ENCODE measurements at places on chromosomes 11 and 22.
A peak's percentile ranks its signal among the peaks of the same experiment; 100 is the strongest.

DNA sequence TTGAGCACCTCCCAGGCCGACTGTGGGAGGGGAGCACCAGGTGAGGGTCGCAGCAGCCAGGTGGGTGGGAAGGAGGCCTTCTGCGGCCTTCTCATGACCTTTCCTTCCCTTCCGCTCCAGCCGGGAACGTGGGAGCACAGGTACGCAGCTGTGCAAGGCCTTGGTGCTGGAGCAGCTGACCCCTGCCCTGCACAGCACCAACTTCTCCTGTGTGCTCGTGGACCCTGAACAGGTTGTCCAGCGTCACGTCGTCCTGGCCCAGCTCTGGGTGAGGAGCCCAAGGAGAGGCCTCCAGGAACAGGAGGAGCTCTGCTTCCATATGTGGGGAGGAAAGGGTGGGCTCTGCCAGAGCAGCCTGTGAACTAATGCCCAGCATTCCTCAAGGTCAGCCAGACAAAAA lies 2.6 kb downstream of the IL18BP start:
- DNase-seq = no peak

- DNase-seq = no peak
Observed at GRCh38 chr11:50412832-50413231, 380.2 kb downstream of the OR4C45 start.

GRCh38 chr11:126328938-126329643 lies 25.2 kb downstream of the DCPS start:
- no peak for DNase-seq

- no peak for DNase-seq
Observed at GRCh38 chr11:28521075-28521474, 412.9 kb downstream of the METTL15 start.

DNA sequence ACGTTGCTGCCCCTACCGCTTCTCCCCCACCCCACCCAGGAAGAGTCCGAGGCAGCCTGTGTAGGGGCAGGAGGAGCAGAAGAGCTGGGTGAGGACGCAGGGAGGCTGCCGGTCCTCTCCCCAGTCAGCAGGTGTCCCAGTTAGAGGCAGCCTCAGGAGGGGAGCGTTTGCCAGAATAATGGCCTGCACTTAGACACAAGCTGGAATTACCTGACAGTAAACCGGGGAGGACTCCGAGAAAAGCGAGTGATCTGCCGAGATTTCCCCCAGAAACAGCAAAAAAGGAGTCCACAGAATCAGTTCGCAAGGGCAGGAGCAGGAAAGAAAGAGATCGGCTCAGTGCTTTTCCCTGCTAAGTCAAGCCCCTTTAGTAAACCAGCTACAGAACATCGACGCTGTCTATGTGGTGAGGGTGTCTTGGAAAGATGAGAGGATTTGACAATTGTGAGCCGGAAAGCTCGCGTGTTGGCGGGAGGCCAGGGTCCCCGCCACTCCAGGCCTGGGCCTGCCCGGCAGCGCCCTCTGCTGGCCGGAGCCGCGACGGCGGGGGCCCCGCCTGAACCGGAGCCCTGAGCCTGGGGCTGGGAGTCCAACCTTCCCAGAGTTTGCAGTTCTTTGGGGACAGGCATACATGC lies 17.7 kb upstream of the THRSP start:
- peak; percentile 52 for DNase-seq

- DNase-seq = no peak
Observed at GRCh38 chr22:48968201-48968959, 859.3 kb downstream of the BRD1 start.

- DNase-seq = no peak
Observed at GRCh38 chr11:108199446-108200321, 22.8 kb downstream of the NPAT start.

DNA sequence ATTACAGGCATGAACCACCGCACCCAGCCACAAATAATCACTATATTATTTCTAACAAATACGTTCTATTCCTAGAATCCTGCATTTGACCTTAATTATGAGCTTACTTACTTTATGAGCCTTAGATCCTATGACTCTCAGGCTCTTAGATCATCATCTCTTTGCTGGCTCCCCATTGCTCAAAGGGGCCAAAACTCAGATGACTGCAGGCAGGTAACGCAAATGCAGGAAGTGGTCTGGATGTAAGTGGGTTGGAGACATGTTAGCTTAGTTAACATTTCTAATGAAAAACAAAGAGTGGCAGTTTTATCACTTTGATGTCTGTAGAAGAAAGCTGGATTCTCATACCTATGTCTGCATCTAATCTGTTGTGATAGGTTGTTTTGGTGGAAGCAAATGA lies 23.4 kb downstream of the CCDC81 start:
- DNase-seq = no peak

DNA sequence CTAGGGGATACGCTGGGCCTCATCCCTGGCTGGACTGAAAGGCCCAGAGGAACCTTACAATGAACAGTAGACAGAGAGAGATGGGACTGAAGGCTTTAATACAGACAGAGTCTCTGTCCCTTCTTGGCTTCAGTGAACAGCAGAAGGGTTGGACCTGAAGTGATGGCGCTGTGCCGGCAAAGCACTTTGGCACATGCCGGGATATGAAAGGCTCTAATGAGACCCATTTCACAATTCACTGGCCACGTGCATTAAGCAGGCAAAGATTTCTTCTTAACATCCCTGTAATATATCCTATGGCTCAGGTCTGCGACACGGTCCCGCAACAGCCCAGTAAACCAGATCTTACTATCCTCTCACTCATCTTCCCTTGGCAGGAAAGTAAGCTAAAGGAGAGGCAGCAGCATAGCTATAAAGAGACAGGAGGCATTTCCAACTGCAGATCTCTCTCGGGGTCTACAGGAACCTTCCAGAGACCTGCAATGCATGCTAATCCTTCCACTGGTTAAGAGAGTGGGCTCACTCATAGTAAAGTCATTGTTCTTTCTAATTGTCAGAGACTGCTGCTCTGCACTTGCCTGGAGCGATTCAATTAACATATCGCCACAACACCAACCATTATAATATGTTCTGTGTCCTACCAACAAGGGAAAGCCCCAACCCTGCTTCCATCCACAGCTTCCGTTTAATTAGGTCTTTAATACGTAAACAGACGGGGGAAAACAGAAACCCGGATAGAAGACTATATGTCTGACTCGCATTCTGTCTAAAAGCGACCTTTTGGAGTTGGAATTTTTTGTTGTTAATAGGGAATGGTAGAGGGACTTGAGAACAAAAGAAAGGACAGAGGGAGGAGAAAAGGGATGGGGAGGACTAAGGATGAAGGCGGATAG lies 1179.0 kb downstream of the LRRC4C start:
- DNase-seq = no peak

GRCh38 chr11:126101251-126101929 lies 38.7 kb upstream of the CDON start:
- no peak for DNase-seq

GRCh38 chr11:79150966-79151365 lies 289.9 kb downstream of the TENM4 start:
- DNase-seq = no peak
